ENCODE measurements at places on chromosomes 4 and X. TPM values are rescaled to one million over a fixed set of nuclear protein-coding genes. Genes with fewer than 3 reads are reported as not detected.

DNA sequence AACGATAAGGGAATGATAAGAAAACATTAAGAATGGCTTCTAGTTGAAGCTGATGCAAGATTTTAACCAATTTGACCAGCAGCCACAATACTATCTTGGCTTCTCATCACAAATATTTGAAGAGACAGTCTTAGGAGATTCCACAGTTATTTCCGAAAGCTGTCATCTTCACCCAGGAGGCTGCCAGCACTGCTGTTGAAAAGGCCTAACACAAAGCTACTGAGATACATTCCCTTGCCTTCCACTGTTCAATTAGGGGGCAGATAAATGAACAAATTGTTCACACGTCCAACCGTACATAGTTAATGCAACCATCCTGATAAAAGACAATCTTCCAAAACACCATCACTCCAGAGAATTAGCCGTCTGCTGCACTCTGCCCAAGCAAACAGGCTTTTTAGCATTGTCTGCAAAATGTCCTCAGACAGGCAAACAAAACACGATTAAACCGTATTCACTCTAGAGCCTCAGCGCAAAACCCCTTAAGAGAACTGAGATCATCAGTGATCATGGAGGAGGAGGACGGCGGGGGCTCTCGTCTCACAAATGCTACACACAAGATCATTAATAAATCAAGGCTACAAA lies 189.8 kb upstream of the PSAPL1 start:
- DNase-seq: no peak

DNA sequence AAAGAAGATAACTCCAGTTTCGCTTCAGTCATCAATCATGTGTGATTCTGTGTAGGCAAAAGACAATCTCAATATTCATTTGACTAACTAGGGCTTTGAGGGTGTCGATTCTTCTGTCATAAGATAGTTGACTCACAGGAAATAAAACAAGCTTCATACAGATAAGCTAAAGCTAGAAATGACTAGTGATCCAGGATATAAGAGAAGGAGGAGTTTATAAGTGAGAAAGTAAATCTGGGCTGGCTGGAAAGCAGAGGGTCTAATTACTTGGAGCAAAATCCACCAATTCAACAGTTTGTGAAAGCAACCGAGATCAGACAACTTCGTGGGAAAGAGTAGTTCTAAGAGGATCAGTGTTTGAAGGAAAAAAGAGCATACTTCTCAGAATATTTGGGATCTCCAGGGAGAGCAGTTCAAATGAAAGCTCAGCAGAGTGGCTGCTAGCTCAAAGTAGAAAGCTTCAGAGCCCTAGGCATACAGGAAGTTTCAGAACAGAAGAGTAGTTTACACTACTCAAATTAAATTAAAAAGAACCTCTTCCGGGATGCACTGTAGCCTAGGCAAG lies 429.3 kb downstream of the INPP4B start:
- DNase-seq: no peak

- DNase-seq: no peak
These were observed 1.8 kb upstream of the PRPS1 start for GRCh38 chrX:107626481-107626880.

DNA sequence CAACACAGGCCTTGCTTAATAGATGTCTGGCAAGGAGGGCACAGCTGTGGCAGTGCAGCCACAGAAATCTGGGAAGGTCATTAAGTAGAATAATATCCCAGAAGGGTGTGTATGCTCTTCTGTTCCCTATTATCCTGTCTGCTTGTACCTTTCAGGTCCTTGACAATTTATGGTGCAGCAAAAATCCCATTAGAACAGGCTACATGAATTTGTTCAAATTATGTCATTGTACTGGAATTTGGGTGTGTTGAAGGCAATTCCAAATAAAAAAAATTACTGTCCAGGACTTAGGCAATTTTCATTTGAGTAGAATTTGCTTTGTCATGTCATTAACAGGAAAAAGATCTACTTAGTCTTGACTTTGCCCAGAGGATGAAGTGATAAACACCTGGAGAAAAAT lies 192.1 kb downstream of the IDS start:
- no peak for DNase-seq

The GLRA2 gene
- 44.4 TPM for total RNA-seq

The PITX2 gene
- not detected for total RNA-seq

All from cerebellum (tissue), 4 donors.